ENCODE measurements at places on chromosomes 13 and 19.
A peak's percentile ranks its signal among the peaks of the same experiment; 100 is the strongest.

GRCh38 chr13:42331009-42331408 is 59.1 kb downstream of the AKAP11 start:
- no peak for DNase-seq

DNA sequence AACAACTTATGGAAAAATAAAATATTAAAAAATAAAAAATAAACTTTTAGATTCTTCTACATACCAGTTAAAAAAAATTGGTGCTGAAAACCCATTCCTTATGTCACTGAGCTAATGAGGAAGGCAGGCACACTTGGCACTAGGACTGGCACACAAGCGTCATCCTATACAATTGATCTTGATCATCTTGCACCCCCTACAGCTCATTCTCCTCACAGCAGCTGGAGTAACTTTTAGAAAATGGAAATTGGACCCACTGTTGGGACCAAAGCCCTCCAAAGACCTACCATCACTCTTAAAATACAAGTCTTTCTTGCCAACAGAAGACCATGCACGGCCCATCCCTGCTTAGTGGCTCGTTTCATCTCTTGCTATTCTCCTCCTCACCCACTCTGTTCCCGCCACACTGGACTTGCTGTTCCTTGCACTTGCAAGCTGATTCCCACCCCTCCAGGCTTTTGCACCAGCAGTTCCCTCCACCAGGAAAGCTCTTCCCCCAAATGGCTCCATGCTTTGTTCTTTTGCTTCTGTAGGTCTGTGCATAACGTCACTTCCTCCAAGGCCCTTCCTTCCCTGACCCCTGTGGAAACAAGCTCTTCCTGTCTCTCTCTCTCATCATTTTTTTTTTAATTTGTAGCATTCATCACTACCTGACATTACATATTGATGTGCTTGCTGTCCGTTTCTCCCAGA is 11.6 kb downstream of the CTU1 start:
- DNase-seq, result no peak

- no peak for DNase-seq
Observed at GRCh38 chr13:113404723-113405471, 41.0 kb upstream of the GRTP1 start.

- DNase-seq, result peak; percentile 40
Observed at GRCh38 chr19:55418185-55418584, 10.6 kb upstream of the UBE2S start.

DNA sequence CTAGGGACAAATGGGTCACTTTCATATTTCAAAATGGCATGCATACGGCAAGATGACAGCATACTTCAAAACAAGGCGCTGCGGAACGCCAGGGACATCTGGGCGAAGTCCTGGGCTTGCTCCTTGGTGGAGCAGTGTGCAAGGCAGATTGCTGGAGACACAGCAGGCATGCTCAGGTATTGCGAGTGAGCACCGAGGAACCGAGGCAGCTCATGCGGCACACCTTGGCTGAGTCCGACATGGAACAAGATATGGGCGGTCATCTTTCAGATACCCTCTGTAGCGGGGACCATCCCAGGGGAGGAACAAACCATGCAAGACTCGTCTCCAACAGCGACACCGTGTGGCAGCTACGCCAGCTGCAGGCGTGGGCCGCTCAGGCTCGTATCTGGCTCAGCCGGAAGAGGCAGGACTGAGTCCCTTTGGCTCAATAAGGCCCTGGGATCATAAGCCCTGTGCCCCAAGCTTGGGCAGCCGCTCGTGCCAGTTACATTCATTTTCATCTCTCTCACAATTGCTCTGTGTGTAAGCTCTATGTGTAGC is 112.4 kb downstream of the NUFIP1 start:
- DNase-seq, result no peak

DNA sequence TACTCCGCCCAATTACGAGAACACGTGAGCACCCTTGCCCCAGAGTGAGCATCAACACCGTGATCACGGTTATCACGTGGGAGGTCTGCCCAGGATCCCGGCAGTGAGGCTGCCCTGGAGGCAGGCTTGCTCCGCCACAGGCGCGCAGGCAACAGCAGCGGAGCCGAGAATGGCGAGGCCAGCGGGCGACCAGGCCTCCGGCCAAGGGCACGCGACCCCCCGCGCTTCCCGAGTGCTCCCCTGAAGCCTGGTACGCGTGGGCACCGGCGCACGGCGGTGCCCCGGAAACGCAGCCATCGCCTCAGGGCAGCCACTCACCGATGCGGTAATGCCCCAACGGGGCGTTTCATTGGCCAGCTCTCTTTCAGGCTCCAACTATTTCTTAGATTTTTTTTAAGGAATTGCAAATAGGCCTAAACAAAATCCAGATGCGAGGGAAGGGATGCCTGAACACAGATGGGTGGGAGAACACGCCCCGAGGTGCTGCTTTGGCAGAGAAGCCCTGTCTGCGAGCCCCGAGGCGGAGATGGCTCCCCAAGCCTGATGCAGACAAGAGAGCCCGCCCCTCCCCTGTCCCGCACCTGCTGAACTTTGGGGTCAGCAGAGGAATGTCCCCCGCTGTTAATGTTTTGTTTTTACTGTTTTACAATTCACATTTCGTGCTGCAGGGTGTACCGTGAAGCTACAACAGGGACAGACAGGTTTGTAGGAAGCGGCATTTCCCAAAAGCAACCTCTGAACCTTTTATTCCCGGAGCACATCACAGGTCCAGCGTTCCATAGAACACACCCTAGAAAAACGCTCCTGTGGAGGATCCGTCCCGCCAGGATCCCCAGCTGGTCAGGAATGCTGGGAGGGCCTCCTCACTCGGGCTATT is 132.7 kb downstream of the ZDHHC20 start:
- no peak for DNase-seq

DNA sequence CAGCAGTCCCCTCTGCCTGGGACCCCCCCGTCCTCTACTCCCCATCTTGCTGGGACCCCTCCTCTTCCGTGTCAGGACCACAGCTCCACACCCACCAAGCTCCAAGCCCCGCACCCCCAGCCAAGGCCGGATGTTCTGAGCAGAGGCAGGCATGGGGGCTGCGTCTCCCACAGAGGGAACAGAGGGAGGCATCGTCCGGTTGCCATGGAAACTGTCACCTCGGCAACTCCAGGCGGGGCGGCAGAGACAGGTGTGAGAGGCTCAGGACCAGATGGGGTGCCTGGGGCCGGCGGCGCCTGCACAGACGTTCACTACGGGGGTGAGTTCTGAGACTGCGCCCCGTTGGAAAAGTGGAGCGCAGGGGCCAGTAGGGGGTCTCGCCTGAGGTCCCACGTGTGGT is 5.4 kb downstream of the RNU6-9 start:
- DNase-seq, result no peak

GRCh38 chr13:114142640-114143490 is 10.4 kb upstream of the RASA3 start:
- no peak for DNase-seq

DNA sequence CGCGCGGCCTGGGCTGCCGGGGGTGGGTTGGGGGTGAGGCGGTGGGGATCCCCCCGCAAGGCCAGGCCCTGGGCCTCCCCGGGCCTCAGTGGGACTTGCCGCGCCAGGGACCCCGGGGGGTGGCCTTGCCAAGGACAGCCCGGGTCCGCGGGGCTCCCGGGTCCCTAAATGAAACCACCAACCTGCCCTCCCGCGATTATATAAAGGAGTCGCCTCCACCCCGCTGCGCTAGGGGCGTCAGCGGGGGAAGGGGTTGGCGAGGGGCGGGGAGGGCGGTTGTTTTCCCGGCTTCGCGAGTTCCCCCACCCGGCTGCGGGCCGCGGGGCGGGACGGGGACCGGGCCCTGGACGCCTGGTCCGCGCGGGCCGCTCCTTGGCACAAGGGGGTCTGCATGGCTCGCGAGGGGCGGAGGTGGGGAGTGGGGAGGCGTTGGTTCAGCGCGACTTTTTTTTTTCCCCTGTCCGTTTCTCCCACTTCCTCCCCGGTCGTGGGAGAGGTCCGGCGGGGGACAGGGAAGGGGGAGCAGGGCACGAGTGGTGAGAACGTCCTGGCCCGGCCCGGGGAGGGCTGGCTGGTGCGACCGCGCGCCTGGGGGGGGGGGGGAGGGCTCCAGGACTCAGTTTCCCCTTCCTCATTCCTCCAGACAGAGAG is 822 bp upstream of the ZBTB7A start:
- no peak for DNase-seq

DNA sequence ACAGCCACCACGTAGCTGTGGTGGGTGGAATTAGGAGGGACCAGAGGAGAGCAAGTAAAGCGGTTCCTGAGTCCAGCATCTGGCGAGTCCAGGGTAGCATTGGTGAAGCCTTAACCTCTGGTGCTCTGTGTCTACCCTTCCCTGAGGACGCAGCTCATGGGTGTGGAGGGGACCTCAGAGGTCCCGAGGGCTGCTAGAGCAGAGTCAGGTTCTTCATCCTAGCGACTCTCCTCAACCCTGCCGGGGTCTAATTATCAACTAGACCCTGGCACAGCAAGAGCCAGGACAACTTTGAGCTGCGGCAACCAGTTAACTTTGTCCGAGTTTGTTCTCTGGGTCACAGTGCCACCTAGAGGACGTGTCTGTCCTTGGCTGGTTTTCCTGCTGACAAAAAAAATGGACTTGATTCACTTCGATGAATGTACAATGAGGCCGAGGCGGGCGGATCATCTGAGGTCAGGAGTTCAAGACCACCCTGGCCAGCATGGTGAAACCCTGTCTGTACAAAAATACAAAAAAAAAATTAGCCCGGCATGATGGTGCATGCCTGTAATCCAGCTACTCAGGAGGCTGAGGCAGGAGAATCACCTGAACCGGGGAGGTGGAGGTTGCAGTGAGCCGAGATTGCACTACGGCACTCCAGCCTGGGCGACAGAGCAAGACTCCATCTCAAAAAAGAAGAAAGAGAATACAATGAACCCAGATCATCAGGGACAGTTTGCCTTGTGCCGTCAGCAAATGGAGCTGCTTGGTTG is 25.0 kb downstream of the TSSK6 start:
- peak; percentile 64 for DNase-seq

GRCh38 chr19:18160493-18160970 is 7.6 kb downstream of the PIK3R2 start:
- no peak for DNase-seq

DNA sequence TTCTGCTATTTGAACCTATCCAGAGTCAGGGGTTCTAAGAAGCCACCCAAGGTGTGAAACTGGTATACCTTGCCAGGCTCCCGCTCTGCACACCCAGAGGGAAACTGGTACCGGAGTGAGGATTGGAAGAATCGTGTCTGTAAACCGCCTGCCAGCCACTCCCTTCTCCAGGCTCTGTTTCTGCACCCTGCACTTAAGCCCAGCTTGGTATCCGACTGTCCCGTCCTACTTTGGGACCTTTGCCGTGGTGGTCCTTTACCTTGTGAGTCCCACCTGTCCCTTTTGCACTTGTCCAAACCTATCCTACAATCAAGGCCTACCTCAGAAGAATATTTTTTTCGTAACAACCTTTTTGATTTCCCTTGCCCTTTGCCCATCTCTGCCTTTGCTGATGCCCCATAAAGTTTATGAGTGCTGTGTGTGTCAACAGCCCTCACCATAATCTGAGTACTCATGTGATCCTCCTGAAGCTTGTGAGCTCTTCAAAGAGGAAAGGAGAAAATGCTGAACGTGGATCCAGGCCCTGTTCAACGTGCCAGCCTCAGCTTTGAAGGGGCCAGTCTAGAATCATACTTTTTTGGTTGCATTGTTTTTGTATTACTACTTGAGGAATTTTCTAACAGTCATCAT is 44.7 kb downstream of the GARRE1 start:
- no peak for DNase-seq

GRCh38 chr13:60146471-60146870 is 17.3 kb downstream of the DIAPH3 start:
- DNase-seq, result no peak

GRCh38 chr13:30932481-30933353 is at the start of gene TEX26:
TEX26 (plus strand) TSS chr13:30932656; CDS start chr13:30932716, 60 bp downstream.
- no peak for DNase-seq

DNA sequence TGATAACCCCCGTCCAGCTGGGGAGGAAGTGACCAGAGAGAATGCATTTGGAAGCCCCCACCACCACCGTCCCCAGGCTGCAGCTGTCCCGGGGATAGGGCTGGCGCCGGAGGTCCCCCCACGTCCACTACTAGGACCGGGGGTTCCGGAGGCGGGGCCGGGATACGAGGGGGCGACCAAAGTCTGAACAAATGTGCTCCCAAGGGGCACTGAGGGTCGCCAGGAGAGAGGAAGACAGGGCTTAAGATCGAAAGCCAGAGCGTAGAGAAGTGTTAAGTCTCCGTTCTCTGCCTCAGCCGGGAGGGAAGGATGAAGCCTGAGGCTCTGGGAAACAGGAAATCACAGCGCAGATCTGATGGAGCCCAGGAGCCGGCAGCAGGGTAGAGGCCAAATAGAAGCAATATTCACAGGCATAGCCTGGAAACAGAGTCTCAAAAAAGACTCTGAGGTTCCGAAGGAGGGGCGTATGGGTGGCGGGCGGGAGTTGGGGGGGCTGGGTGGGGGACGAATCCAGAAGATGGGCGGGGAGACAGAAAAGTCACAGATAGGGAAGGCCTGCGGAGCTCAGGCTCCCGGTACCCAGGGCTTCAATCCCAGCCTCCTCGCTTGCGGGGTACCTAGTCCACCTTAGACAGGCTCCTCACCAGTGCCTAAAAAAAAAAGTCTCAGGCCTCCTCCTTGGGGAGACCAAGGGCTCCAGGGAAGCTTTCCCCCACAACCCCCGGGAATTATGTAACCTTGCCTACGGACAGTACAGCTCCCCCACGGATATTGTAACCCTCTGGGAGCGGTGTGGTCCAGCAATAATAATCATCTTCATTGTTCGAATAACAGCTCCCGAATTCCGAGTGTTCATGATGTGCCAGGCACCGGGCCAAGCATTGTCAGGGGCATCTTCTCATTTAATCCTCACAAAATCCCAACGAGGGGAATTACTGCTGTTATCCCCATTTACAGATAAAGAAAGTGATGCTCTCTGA is 1.1 kb upstream of the ERF start:
- DNase-seq, result no peak

DNA sequence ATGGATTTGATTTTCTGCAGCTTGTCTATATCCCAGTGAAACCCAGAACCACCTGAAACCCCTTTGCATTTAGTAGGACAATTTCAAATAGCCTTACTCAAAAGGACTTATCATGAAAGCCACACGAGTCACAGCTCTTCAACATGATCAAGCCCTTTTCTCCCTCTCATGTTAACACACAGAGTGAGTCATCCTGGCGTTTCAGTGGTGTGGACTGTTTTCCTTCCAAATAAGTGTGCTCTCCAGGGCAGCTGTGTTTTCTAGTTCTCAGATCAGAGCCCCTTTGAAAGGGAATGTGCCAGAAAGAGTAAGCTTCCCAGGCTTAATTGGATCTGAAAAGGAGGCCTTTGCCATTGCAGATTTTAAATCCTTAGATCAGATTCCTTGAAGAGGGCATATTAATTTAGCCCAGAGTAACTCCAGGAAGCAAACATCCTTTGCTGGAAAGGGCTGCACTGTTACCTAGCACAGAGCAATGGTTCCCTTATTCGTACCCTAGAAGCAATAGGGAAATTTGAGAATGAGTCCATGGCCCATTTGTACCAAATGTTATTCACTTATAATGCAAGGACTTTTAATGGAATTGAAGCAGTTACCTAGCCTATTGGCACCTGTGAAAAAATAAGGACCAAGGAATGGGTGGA is 51.3 kb downstream of the ERICH6B start:
- no peak for DNase-seq

DNA sequence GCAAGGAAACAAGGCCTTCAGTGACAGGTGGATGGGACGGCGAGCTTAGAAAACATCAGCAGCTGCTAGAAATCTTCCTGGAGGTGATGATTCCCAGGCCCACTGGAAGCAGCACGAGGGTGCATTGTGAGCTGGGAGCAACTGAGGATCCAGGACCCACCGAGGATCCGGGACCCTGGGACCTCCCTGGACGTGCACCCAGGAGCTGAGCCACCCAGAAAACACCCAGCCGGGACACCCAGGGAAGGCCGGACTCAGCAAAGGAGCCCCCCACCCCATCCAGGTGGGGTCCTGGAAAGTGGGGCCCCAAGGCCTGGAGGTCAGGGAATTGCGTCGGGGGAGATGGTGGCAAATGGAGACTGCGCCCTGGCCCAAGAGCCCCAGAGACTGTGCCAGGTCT is 22.3 kb upstream of the SPACA7 start:
- DNase-seq, result no peak

Measured in GM12864 (cell line).